Progenitor cell of endocrine pancreas (in vitro differentiated cells): ENCODE measurements at places on chromosomes 11 and 22.

GRCh38 chr22:35873426-35873825, 155.2 kb downstream of the RBFOX2 start:
- H3K27me3 ChIP-seq, result no peaks in the 10 kb centered on the region
- H3K27ac ChIP-seq, result no peak overlapping the region
- H3K4me1 ChIP-seq, result peaks cover 10% of the 10 kb centered on the region
- no peak overlapping the region for H3K4me3 ChIP-seq
- H3K36me3 ChIP-seq, result peaks cover 2% of the 10 kb centered on the region

- peaks cover 7% of the 10 kb centered on the region for H3K36me3 ChIP-seq
- H3K4me3 ChIP-seq, result no peak overlapping the region
- H3K27me3 ChIP-seq, result no peaks in the 10 kb centered on the region
- H3K4me1 ChIP-seq, result no peaks in the 10 kb centered on the region
- no peak overlapping the region for H3K27ac ChIP-seq
- DNase-seq, result no peak
Measured at GRCh38 chr11:87232320-87232719, 194.6 kb downstream of the TMEM135 start.

- peak overlapping the region; percentile 80 for H3K4me3 ChIP-seq
- peaks cover 3% of the 10 kb centered on the region for H3K4me1 ChIP-seq
- no peak for DNase-seq
Measured at GRCh38 chr22:17172029-17172833, 13.2 kb upstream of the HDHD5 start.

GRCh38 chr11:32426192-32426591, 9.1 kb downstream of the WT1 start:
- peaks cover 3% of the 10 kb centered on the region for H3K4me1 ChIP-seq
- DNase-seq, result no peak
- H3K27ac ChIP-seq, result peak overlapping the region; percentile 29

GRCh38 chr11:116567721-116568242, 205.0 kb downstream of the BUD13 start:
- H3K27ac ChIP-seq, result no peak overlapping the region
- DNase-seq, result no peak
- H3K36me3 ChIP-seq, result no peaks in the 10 kb centered on the region
- H3K27me3 ChIP-seq, result peaks cover 38% of the 10 kb centered on the region
- no peaks in the 10 kb centered on the region for H3K4me1 ChIP-seq
- no peak overlapping the region for H3K4me3 ChIP-seq

GRCh38 chr22:49269928-49270327, 557.7 kb downstream of the BRD1 start:
- peaks cover 36% of the 10 kb centered on the region for H3K27me3 ChIP-seq
- DNase-seq, result no peak
- H3K4me1 ChIP-seq, result peaks cover 4% of the 10 kb centered on the region
- no peak overlapping the region for H3K4me3 ChIP-seq
- peak overlapping the region; percentile 67 for H3K27ac ChIP-seq

GRCh38 chr11:196786-197731, 4.2 kb downstream of the SCGB1C1 start:
- no peak overlapping the region for H3K27ac ChIP-seq
- no peaks in the 10 kb centered on the region for H3K36me3 ChIP-seq
- no peak for DNase-seq
- no peaks in the 10 kb centered on the region for H3K4me1 ChIP-seq
